ENCODE measurements at places on chromosomes 7 and 10. TPM values are rescaled to one million over a fixed set of nuclear protein-coding genes. Genes with fewer than 3 reads are reported as not detected.

PRLHR gene
- not detected for total RNA-seq

GPR26 gene
- not detected for total RNA-seq

SEPTIN7 gene
- 240 TPM for total RNA-seq

SCART1 gene
- 3.3 TPM for total RNA-seq

LIPN gene
- total RNA-seq = not detected

NRG3 gene
- total RNA-seq = not detected

ASIC3 gene
- 3.7 TPM for total RNA-seq

FGL2 gene
- total RNA-seq = 1.1 TPM

IFIT1B gene
- total RNA-seq = not detected

PLA2G12B gene
- total RNA-seq = not detected

GNG11 gene
- not detected for total RNA-seq

LLCFC1 gene
- not detected for total RNA-seq

ZNF853 gene
- total RNA-seq = 0.81 TPM

STK17A gene
- total RNA-seq = 77.4 TPM

COMMD3 gene
- total RNA-seq = 70.2 TPM

LRIT1 gene
- not detected for total RNA-seq

POLR2J3 gene
- total RNA-seq = 37.4 TPM

NUB1 gene
- total RNA-seq = 67.5 TPM

NKX2-3 gene
- total RNA-seq = not detected

BTBD16 gene
- total RNA-seq = not detected

PLCE1 gene
- not detected for total RNA-seq

CYP2C19 gene
- total RNA-seq = 0.07 TPM

Data from activated naive CD4-positive, alpha-beta T cell treated with anti-CD3 and anti-CD28 coated beads, Interleukin-2, amount 10 ng/mL, durations not matched to agents 5 hours and 36 hours (primary cell).